Stimulated activated CD8-positive, alpha-beta memory T cell treated with anti-CD3 and anti-CD28 coated beads, Interleukin-12 subunit alpha, Interleukin-12 subunit beta, amount 100 ng/mL, for 1 hour (primary cell): ENCODE measurements at places on chromosomes 7 and 10.

- DNase-seq = no peak
Observed at GRCh38 chr7:155693826-155694225, 49.4 kb downstream of the RBM33 start.

- no peak for DNase-seq
Observed at GRCh38 chr10:129097776-129098330, 369.2 kb upstream of the MGMT start.

GRCh38 chr7:111029574-111030251, 61.2 kb upstream of the LRRN3 start:
- DNase-seq = no peak

DNA sequence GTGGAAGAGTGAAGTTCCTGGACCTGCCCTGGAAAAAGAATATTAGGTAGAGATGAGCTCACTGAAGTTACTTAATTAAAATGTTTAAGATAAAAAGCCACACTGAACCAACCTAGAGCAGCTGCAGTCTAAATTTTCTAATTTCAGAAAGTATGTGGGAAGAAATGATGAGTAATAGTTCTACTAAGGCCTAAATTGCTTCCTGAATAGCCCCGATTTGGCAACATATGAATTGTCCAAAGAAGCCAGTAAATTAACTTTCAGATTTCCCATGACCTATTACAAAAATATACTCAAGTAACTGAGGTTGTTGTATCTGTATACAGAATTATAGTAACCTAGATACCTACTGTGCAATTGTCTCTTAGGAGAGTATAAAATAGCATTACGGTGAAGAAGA, 312.6 kb downstream of the IPMK start:
- DNase-seq = no peak

GRCh38 chr7:73437621-73438416, 4.2 kb downstream of the FZD9 start:
- DNase-seq = no peak

- no peak for DNase-seq
Observed at GRCh38 chr7:517774-518629, 1.6 kb downstream of the PDGFA start.
